ENCODE measurements at places on chromosomes 1 and 21.

- ATAC-seq: peak; percentile 71
Observed at GRCh38 chr1:218473522-218473921, 128.4 kb downstream of the TGFB2 start.

- no peak for ATAC-seq
Observed at GRCh38 chr1:2477309-2477708, 1.2 kb downstream of the PLCH2 start.

DNA sequence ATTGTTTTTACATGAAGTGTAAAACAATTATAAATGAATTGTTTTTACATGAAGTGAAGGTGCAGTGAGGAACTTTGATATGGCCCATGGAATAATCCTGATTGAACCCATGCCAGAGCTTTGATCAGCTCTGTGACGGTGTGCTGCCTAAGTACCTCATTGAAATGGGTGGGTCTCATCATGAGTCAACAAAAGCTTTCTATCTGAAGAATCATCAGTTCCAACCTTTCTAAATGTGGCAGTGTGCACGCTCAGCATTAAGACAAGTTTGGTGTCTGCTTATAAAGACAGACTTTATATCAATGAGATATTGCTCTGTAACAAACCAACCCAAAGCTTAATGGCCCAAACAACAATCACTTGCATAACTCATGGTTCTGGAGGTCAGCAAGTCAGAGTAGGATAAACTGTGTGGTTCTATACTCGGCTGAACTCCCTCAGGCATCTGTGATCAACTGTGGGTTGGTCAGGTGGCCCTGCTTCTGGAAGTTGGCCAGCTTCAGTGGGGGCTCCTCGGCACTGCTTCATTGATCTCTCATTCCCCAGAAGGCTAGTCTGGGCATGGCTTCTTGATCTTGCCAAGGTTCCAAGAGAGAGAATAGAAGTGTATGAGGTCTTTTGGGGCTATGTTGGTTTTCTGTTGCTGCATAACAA lies 258.0 kb downstream of the LTN1 start:
- no peak for ATAC-seq

GRCh38 chr1:42010381-42010780 lies 91.7 kb upstream of the HIVEP3 start:
- no peak for ATAC-seq

DNA sequence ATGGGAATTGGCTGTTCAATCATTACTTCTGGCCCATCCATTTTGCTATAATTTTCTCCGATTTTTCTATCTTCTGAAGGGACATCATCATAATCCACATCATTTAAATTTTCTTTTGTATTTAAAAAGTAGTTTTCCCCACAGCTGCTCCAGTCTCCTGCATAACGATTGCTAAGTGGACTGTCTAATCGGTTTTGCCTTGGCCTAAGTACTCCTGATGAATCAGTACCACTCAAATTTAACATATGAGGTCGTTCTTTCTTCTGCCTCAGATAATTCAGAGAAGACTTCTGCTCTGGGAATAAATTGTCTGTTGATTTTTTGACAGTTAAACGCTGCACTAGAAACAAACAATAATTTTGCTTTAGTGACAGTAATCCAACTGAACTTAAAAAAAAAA lies 41.9 kb downstream of the SYDE2 start:
- ATAC-seq: no peak

DNA sequence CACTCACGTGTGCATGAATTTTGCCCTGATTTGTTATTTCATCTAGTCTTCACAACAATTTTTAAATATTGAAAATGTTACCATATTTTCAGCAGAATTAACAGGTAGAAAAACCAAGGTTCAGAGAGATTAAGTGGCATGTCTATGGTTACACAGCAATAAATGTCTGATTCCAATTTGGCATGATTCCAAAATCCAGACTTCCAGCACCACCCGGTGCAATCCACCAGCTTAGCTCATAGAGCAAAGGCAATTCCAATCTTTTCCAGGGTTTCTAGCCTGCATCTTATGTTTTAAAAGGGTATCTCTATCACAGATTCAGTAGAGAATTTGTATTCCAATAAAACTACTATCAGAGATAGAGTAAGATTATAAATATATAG lies 161.8 kb downstream of the TPR start:
- no peak for ATAC-seq

DNA sequence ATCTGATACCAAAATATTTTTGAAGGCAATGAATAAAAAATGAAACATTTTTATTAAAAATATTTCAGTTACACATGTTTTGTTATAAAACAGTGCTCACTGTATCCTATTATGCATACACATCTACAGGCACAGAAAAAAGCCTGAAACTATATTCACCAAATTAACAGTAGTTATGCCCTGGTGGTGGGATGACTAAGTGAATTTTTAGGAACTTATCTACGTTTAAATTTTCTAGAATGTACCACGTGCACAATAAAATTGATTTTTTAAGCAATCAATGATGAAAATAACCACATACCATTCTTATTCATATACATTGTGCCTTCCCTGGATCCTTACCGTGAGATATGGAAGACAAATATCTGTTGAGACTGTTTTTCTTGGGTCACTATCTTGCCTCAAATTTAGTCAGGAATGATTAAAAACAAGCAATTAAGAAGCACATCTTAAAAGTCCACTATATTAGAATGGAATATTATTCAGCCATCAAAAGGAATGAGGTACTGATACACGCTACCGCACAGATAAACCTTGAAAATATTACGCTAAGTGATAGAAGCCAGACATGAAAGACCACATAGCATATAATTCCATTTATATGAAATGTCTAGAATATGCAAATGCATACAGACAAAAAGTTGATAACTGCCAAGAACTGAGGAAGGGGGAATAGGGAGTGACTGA lies 17.4 kb downstream of the TP53BP2 start:
- no peak for ATAC-seq

DNA sequence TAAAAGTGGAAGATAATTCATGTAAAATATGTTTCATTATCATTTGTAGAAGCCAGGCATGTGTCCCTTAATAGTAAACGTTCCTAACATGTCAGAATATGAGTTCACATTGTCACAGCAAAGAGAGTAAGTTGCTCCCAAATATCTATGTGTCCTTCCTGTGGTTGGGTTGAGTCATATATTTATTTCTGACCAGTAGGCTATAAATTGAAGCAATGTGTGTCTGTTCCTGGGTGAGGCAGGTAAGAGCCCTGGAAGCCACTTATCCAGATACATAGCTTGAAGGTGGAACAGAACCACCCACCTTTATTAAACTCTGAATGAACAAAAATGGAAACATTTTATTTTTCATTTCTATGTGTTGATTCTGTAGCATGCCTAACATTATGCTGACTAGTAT lies 2251.6 kb downstream of the NCAM2 start:
- no peak for ATAC-seq

- peak; percentile 63 for ATAC-seq
Observed at GRCh38 chr1:235417086-235417697, 50.0 kb downstream of the TBCE start.

All from stimulated activated memory B cell treated with anti-CD40 and anti-IgM and Interleukin-4, amounts not matched to agents 10 μg/mL and 1 μg/mL and 100 μg/mL, for 72 hours (primary cell).